ENCODE measurements at places on chromosomes 12 and 14.

GRCh38 chr12:101666052-101666728 lies 31.2 kb upstream of the CHPT1 start:
- DNase-seq: no peak

DNA sequence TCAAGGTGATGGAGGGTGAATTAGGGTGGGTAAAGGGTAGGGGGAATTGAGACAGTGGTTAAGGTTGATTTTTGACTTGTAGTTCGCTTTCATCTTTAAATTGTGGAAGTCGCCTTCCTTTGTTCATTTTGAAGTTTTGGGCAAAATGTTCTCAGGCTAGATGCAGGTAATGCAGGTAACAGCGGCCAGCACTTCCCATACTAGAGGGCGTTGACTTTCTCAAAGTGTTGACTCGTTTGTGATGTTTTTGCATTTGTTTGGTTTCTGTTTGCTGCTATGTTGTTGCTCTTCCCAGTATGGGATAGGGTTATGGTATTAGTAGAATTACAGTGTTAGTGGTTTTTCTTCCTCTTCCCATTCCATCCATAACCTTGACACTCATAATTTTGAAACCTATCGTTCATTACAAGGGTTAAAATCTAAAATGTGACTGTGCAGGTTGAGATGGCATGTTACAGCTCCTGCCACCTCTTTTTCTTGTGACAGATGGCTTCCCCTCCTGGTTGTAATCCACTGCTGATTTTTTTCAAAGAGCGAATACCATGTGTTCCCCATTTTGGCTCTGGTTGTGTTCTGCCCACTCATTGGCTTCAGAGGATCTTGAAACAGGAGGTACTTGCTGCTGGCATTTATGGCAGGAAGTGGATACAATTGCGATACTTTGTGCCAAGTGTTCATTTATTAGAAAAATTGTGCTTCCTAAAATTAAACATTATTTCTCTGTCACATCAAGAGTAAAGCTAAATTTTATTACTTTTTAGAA lies 57.1 kb downstream of the ERC1 start:
- DNase-seq: no peak

- no peak for DNase-seq
Measured at GRCh38 chr12:26293612-26294011, 98.2 kb downstream of the SSPN start.

- no peak for DNase-seq
Measured at GRCh38 chr12:43676183-43676813, 82.3 kb downstream of the PUS7L start.

- no peak for DNase-seq
Measured at GRCh38 chr14:93073358-93073707, 42.4 kb downstream of the ITPK1 start.

DNA sequence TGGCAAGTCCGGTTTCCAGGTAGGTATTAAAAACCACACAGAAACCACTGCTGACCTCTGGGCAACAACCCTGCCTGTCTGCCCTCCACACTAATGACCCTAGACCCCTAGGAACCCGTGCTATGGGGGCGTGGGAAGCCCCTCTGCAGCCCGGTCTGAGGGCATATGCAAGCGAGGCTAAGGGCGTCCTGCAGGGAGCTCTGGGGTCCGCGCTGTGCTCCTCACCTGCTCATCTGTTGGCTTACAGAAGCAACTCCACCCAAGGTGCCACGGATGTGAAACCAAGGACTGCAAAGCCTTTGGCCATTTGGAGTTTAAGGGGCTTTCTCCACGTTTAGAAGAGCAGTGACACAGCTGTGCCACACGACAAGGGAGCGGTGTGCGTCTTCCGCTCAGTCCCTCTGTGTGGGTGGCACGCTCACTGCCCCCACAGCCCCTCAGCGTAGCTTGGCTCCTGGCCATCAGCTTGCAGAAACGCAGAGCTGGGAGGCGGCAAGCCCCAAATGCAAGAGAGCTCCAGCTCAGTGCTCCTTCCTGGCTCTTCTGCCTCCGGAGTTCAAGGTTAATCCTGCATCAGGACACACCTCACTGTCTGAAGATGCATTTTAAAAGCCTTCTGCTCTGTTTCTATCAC lies 18.4 kb downstream of the AMN start:
- no peak for DNase-seq

- DNase-seq: no peak
Measured at GRCh38 chr12:50785406-50786001, 21.6 kb downstream of the ATF1 start.

GRCh38 chr14:81192594-81192993 lies 28.2 kb downstream of the GTF2A1 start:
- DNase-seq: no peak

DNA sequence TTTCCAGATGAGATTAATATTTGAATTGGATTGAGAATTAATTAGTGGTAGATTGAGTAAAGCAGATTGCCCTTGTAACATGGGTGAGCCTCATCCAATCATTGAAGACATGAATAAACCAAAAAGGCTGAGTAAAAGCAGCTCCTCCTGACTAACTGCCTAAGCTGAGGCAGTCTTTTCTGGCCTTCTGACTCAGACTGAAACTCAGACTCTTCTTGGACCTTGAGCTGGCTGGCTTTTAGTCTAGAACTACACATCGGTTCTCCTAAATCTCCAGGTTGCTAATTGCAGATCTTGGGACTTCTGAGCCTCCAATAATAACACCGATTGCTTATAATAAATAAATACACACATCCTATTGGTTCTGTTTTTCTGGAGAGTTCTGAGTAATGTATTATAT lies 24.0 kb downstream of the FKBP11 start:
- DNase-seq: no peak

DNA sequence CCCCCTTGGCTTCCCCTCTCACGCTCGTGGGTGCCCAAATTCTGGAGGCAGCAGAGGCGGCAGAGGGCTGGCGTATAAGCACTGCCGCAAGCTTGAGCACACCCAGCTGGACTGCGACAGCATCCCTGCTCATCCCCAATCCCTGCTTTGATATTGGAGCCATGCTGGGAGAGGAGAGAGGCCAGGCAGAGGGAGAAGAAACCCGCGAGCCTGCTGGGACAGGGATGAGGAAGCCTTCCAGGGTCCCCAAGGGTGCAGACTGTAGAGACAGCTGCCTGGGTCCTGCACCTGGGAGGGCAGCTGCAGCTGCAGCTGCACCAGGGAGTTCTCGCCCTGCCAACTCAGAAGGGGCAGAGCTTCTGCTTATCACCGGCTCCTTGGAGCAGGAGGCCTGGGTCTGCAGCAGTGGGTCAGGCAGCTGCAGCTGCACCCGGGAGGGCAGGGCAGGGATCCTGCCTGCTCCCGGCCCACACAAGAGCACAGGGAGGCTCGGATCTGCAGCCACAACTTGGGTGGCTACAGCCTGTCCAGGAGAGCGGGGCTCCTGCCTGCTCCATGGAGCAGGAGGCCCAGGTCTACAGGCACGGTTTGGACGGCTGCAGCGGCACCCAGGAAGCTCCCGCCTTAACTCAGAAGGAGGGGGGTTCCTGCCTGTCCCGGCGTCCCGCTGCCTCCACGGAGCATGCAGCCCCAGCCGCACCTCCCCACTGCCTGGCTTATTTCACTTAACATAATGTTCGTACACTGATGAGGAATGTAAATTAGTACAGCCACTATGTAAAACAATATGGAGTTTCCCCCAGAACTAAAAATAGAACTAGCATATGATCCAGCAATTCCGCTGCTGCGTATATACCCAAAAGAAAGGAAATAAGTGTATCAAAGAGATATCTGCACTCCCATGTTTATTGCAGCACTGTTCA lies 60.4 kb upstream of the SGPP1 start:
- no peak for DNase-seq

- DNase-seq: no peak
Measured at GRCh38 chr14:53183611-53184010, 30.5 kb upstream of the DDHD1 start.

DNA sequence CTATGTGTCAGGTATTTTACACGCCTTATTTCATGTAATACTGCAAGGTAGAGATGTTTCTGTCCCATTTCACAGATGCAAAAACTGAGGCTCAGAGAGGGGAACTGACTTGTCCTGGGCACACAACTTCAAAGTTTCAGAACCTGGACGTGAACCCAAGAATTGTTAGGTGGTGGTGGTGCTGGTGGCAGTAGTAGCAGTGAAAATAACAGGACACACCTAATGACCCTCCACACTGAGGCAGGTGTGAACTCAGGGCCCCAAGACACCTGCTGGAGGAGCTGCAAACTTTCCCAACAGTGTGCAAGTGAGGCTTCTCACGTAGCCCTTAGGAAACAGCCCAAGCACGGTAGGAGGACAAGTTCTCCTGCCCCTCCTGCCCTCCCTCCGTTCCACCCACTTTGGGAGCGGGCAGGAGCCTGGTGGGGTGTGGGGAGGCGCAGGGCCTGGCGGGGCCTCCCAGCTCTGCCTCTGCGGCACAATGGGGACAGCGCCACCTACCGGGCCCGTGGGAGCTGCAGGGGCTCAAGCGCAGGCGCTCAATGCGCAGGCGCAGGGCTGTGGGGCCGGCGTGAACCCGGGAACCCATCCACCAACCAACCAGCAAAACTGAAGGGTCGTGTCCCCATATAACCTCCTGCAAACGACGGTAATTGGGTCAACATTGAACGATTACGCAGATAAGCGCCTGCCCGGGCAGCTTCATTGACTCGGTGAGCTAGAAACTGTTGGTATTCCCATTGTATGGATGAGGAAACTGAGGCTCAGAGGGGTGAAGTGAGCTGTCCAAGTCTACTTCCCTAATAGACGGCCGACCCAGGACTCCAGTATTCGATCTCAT lies 12.0 kb upstream of the TRPV4 start:
- peak; percentile 70 for DNase-seq

DNA sequence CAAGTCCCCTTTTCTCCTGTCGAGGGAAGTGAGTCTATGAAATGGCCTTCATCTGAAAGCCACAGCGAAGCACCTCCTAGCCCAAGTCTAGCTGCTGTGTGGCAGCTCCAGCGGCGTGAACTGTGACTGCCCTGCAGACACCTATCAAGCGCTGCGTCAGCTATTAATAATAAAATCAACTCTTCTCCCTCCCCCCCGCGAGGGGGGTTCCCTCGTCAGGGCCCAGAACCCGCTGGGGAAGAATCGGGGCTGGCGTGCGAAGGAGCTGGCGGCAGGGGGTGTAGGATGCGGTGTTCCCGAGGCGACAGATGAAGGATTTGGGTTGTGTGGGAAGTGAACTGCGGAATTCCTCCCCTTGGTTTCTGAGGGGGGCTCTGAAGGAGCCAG lies 662 bp upstream of the ATP2A2 start:
- no peak for DNase-seq

GRCh38 chr12:52166672-52167071 lies 25.1 kb downstream of the KRT80 start:
- no peak for DNase-seq

DNA sequence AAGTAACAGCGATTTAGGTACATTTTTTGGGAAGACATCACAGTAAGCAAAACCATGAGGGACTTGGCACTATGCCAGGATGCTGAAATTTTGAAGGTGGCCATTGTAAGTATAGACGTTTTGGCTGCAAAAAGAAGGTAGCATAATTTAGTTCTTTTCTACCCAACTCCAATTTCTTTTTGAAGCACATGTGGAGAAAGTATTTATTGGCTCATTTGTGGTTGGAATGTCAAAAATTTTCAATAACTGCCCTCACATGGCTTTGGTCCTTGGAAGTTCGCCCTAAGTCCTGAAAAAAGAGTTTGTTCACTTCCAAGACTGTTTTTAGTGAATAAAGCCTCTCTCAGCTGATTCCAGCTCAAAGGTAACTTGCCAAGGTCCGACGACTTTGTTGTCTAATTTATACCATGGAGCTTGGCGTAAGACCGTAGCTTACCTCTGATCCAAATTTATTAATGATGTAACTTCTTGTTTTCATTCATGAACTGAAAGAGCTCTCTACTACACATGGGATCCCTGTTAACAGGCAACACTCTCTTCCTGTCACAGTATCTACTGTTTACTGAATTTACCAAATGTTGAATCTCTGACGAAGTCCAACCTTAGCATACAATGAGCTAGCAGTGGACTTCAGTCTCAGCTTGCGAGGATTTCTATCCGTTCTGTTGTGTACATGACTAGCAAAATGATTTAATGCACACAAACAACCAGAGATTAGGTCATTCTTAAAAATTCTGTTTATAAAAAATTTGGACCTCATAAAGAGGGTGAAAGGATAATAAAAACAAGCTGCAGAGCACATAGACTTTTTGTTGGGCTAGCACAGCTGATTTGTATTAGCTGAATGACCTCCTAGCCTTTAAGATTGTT lies 49.0 kb downstream of the MSRB3 start:
- DNase-seq: no peak

- DNase-seq: no peak
Measured at GRCh38 chr14:76331328-76332011, 44.5 kb upstream of the ESRRB start.

- DNase-seq: no peak
Measured at GRCh38 chr14:50772412-50772811, 58.5 kb downstream of the NIN start.

GRCh38 chr14:68144051-68144681 lies 324.6 kb downstream of the RAD51B start:
- DNase-seq: no peak

- no peak for DNase-seq
Measured at GRCh38 chr12:121190523-121191031, 19.4 kb upstream of the P2RX4 start.

GRCh38 chr12:12506496-12506890 lies 56.2 kb downstream of the DUSP16 start:
- no peak for DNase-seq

- no peak for DNase-seq
Measured at GRCh38 chr14:93061380-93062012, 54.2 kb downstream of the ITPK1 start.

- DNase-seq: no peak
Measured at GRCh38 chr14:58666737-58667136, 29.0 kb downstream of the DACT1 start.

DNA sequence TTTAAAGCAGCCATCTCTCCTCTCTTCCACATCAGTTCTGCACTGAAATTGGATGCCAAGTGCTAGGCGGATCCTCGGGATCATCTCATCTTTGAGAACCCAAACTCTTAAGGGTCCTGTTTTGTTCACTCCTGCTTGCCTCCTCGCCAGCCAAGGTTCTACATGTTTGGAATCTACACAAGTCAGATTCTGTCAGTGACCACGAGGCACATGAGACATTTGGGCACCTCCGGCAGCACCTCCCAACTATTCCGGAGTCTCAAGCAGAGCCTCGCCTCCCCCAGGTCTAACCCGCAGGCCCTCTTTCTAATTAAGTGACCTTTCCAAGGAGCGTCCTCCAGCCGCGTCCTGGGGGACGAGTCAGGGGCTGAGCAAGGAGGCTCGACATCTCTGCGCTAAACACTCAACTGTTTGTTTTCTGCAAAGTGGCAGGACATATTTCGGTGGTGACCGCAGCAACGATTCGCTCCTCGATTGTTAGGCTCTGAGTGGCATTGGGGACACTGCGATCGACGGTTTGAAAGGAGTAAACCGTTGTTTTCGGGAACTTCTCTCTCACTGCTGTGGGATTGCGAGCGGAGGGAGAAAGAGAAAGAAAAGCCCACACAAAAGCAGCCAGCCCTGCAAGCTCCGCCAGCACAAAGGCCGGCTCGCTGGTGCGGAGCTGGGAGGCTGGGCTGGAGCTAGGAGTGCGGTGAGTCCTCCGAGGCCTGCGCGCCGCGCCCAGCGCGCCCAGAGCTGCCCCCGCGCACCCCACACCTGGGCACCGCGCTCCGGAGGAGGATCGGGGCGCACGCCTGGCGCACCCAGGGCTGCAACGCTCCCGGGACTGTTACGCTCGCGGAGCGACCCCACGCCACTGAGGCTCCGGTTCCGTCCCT lies 640 bp downstream of the ARMH4 start:
- DNase-seq: peak; percentile 24

GRCh38 chr14:21091821-21092272 lies 6.6 kb downstream of the ZNF219 start:
- no peak for DNase-seq

- DNase-seq: no peak
Measured at GRCh38 chr14:53108292-53109104, 44.6 kb downstream of the DDHD1 start.

GRCh38 chr12:3602488-3602887 lies 111.5 kb downstream of the PRMT8 start:
- DNase-seq: no peak
